NCI-H526 treated with DMSO at 0.1 percent for 48 hours (cell line): ENCODE measurements at places on chromosomes 5 and 9.

- no peak for DNase-seq
Measured at GRCh38 chr5:119418606-119419100, 33.6 kb upstream of the HSD17B4 start.

DNA sequence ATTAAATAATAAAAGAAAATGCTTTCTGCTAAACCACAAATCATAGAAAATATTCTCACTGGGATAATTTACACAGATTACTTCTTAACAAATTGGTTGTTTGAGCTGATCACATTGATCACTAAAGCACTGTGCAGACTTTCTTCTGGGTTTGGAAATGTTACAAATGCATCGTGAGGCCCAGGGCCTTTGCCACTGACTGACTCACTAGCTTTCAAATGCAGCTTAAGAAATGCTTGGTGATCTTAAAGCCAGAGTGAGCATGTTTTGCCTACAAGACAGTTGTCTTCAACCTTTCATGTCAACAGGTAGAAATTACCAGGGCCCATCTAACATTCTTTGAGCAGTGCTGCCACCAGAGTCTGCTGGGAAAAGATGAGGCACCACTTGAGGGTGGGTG is 252.3 kb upstream of the ADRA1B start:
- no peak for DNase-seq

- no peak for DNase-seq
Measured at GRCh38 chr5:109769597-109770291, 80.0 kb downstream of the MAN2A1 start.

- DNase-seq: no peak
Measured at GRCh38 chr5:53364061-53364460, 116.4 kb upstream of the FST start.

DNA sequence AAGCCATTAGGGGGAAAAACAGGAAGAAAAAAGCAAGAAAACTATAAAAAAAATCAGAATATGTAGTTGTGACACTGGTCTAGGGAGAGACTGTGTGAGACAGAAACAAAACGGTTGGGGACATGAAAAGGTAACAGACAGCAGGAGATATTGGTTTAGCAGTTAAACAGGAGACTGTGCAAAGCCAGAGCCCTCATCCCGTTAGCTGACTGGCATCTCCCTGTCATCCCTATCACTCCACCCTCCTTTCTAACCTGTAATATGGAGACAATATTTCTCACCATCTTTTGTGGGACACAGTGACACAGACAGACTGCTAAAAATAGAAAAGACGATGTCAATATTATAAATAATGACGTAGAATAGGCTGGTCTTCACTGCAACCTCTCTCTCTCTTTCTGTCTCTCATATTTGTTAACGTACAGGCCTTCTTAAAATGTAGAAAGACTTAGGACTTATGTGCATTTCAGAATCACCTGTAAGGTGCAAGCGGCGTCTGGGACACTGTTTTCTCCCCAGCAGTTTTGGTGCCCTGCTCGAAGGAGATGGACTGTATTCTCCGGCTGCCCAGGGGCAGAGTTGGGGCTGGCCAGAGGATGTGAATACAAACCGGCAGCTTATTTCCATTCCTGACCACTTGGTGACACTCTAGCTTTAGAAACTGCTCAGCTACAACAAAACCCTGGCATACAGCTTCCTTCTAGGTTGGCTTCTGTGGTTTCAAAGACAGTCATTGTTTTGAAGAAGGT is 190.6 kb downstream of the MAT2B start:
- no peak for DNase-seq

DNA sequence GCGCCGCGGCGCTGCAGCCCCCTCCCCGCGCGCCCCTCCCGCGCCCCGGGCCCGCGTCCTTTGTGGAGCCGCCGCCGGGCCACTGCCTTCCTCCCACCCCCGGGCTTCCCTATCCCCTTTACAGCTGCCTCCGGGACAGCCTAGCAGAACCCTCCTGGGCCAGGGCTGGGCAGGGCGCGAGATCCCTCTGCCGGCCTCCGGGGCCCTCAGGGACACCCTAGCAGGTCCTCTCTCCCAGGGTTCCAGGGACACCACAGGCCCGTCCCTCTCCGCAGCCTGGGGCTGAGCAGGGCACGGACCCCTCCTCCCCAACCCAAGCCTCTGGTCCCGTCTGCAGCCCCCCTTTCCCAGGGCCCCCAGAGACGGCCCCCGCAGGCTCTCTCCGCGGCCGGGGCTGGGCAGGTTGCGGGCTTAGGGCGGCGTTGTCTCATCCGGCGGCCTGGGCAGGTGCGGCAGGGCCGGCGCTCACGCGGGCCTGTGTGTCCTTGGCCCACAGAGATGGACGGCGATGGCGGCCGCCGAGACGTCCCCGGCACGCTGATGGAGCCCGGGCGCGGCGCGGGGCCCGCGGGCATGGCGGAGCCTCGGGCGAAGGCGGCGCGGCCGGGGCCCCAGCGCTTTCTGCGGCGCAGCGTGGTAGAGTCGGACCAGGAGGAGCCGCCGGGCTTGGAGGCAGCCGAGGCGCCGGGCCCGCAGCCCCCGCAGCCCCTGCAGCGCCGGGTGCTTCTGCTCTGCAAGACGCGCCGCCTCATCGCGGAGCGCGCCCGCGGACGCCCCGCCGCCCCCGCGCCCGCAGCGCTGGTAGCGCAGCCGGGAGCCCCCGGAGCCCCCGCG is 710 bp downstream of the WNK2 start:
- DNase-seq: no peak

DNA sequence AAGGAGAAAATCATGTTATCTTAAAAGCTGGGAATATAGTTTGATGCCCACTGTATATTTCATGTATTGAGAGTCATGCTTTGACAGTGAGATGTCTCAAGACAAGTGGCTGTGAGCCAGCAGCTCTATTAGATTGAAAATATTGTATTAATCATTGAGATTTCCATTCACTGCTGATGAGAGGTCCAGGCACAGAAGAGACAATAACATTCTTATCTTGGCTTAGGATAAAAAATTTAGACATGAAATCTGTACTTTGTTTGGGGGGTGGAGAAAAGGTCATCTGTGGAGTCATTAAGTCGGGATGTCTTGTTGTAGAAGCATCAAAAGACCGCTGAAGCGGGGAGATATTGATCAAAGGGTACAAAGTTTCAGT is 97.9 kb upstream of the EQTN start:
- DNase-seq: no peak

- DNase-seq: no peak
Measured at GRCh38 chr5:43369651-43370050, 42.5 kb downstream of the CCL28 start.

GRCh38 chr5:33398501-33398900 is 42.3 kb upstream of the TARS1 start:
- DNase-seq: no peak

DNA sequence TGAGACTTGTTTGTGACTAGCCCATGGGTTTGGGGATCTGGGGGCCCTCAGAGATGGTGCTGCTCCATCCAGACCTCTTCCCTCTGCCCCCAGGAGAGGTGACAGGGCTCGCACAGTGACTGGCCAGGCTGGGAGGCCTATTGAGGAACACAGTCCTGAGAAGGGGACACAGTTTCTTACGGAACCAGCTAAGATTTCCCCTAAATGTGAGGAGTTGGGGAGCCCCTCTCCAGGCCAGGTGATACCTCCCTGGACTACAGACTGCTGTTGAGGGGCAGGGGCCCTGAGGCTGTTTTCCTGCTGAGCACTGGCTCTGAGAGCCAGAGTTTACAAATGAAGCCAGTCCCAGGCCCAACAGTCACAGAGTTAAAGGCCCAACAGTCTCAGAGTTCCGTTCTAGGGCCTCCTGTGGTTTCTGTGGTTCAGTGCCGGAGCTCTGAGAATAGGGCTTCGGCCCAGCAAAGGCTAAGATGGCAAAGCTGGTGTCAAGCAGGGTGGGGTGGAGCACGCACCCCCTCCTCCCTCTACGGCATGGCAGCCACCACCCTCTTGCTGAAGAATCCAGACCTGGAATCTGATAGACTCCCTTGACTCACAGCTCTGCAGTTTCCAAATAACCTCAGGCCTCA is 1.1 kb upstream of the SEMA4D start:
- DNase-seq: no peak

- DNase-seq: no peak
Measured at GRCh38 chr9:134214766-134215419, 50.5 kb upstream of the RNU6ATAC start.

DNA sequence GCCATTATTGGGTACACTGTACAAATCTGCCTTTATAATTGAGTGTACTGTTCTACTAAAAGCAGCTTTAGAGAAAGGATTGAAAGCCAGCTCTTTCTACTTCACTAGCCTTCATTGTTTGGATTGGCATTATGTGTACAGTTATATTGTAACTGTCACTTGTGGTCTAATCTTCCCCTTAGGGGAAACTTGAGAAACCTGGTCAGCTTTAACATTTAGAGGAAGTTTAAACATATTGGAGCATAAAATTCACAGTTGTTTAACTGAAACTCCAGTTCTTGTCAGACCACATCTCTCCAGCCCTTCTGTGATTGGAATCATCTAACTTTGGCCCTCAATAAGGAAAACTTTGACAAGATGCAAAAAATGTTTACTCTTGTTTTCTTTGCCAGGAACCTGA is 24.6 kb downstream of the PIK3R1 start:
- DNase-seq: no peak

DNA sequence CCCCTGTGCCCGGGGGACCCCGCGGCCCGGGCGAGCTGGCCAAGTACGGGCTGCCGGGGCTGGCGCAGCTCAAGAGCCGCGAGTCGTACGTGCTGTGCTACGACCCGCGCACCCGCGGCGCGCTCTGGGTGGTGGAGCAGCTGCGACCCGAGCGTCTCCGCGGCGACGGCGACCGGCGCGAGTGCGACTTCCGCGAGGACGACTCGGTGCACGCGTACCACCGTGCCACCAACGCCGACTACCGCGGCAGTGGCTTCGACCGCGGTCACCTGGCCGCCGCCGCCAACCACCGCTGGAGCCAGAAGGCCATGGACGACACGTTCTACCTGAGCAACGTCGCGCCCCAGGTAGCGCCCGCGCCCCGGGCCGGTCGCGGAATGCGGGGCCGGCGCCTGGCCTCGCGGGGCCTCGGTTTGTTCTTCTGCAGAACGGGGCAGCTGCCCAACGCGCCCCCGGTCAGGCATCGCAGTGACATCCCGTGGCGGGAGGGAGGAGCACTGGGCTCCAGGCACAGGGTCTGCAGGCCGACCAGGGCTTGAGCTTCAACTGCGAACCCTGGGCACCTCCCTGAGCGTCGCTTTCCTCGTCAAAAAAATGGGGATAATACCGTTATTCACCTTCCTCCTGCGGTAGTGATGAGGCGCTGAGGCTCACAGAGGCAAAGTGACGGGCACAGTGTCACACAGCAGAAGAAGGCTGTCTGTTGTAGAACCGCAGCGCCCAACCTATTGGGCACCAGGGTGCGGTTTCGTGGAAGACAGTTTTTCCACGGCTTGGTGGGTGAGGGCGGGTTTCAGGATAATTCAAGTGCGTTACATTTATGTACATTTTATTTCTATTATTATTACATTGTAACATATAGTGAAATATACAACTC is 777 bp downstream of the ENDOG start:
- DNase-seq: no peak

- DNase-seq: no peak
Measured at GRCh38 chr5:139014726-139015125, 139.6 kb upstream of the LRRTM2 start.

- DNase-seq: no peak
Measured at GRCh38 chr9:115596021-115596745, 478.2 kb upstream of the TNC start.

DNA sequence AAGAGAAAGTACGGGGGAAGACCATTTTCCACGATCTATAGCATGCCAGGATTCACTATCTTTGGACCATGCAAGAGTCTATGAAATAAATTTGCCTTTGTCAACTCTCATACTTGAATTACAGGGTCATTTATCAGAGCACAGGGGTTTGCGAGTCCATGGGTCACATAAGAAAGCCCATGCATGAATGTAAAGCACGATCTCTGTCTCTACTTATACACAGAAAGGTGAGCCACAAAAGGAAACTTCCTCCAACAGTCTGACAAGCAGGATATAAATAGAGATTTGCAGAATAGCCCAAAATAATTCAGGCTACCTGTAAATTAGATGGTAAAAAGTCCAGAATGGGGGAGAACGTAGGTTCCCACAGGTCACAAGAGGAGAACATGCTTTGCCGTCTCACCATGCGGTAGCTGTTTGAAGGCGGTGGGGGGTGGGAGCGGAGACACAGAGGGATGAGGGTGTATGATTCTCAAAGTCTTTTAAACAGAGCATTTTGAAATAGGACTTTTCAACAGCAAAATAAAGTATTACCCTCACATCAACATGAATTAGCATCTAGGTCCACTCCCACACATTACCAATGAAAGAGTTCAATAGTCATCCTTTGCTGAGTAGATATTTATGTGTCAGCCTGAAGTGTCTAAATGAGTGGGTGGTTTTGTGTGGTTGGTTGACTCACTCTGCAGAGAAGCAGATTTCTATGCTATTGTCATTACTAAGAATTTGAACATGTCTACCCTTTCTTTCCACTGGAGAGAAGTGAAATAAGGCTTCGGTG is 279.7 kb downstream of the EBF1 start:
- DNase-seq: no peak

- DNase-seq: no peak
Measured at GRCh38 chr9:137266162-137266527, 11.0 kb downstream of the NELFB start.

DNA sequence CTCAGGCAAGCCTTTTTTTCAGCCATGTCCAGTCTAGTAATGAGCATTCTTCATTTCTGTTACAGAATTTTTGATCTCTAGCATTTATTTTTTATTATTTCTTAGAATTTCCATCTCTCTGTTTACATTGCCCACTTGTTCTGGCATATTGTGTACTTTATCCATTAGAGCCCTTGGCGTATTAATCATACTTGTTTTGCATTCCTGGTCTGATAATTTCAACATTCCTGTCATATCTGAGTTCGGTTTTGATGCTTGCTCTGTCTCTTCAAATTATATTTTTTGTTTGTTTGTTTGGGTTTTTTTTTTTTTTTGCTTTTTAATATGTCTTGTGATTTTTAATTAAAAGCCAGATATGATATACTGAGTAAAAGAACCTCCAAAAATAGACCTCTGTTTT is 23.0 kb upstream of the JAK2 start:
- no peak for DNase-seq

GRCh38 chr9:5441043-5441442 is 3.3 kb upstream of the PLGRKT start:
- no peak for DNase-seq

DNA sequence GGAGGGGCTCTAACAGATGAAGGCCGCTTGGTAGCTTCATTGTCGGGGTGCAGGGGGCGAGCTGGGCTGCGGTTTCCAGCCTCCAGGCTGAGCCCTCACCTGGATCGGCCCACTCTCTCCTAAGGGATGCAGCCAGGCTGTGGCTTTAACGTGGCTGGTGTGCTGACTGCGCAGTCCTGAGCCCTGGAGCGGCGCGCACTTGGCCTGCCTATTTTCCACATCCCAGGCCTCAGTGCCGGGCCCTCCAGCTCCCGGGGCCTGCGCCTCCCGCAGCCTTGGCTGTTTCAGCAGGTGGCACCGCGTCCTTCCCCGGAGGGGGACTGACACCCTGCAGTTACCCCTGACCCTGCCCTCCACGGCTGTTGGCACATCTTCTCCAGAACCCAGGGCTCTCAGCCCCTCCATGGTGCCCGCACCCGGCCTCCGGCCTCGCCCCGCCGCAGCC is 1.4 kb downstream of the RNU6ATAC start:
- DNase-seq: no peak

- peak; percentile 24 for DNase-seq
Measured at GRCh38 chr5:150217873-150218692, 28.2 kb downstream of the SLC6A7 start.
